ENCODE measurements at places on chromosomes 7 and 10.

GRCh38 chr10:97163781-97164501, 21.8 kb downstream of the SLIT1 start:
- DNase-seq = no peak

DNA sequence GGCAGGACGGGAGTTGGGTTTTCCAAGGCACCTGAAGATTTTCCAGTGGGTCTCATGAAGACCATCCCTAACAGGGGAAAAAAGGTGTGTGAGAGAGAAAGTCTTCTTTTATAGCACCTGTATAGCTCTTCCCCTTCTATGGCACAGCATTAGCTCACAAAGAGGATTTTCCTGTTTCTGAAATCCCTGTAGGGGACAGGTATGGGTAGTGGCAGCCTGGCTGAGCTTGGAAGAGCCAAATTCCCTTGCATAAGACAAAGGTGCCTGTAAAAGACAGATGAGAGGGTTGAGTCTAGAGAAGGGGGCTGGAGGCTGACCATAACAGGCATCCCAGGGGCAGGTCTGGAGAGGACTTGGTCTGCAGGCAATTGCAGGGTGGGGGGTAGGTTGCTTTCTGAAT, 63.7 kb downstream of the COL13A1 start:
- no peak for DNase-seq

- no peak for DNase-seq
Observed at GRCh38 chr10:102540023-102540422, 36.3 kb downstream of the SUFU start.

DNA sequence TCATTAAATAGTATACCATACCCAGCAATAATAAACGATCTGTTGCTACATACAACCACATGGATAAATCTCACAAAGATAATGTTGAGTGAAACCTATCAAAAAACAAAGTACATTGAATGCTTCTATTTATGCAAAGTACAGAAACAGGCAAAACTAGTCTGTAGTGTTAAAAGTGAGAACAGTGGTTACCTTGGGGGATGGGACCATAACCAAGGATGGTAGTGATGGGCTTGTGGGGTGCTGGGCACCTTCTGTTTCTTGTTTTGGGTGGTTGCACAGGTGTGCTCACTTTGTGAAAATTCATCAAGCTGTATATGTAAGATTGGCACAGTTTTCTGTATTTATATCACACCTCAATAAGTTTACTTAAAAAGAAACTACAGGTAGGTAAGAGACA, 105.7 kb downstream of the ATE1 start:
- DNase-seq = no peak

GRCh38 chr10:60403168-60403873, 13.6 kb upstream of the ANK3 start:
- no peak for DNase-seq

DNA sequence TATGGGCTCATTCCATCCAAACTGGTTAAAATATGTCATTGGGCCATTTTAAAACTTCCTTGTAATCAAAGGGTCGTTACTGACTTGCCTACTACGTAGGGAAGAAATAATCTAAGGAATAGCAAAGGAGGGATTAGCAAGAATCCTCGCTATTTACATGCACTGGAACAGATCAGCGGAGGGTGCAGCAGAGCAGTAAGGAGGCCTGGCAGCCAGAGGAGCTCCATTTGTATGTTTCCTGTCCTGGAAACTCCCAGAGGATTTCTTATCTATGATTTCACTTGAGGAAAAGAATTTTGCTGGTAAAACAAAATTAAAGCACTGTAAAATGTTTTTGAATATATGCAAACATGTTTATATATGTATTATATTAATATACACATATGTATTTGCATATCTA, 107.3 kb downstream of the TPK1 start:
- no peak for DNase-seq

All from CD8-positive, alpha-beta memory T cell (primary cell).